ENCODE measurements at places on chromosomes 11 and 22.

DNA sequence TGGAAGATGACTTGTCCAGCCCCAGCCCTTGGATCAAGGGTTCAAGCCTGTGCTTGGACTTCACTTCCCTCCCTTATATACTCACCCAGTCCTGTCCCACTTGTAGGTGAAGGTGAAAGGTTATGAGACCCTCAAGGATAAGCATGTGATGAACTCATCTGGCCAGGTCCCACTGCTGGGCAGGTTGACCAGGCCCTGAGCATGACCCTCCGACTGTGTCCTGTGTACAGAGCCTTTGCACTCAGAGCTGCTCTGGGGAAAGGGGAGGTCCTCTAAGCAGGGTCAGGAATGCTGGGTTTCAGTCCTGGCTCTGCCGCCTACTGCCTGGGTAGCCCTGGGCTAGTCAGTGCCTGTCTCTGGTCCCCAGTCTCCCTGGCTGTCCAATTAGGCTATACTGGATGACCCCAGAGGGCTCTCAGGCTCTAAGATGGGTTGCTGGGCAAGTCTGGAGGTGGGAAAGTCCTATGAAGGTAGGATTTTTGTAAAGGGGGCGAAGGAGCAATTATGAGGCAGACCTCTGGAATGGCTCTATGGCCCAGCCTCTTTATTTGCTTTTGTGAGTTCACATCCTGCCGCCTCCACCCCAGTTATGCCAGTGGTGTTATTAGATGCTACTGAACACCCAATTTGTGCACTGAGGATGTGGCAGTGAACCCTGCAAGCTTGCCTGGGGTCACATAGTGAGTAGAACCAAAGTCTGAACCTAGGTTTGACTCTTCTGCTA is 14.1 kb downstream of the DGAT2 start:
- DNase-seq: no peak

DNA sequence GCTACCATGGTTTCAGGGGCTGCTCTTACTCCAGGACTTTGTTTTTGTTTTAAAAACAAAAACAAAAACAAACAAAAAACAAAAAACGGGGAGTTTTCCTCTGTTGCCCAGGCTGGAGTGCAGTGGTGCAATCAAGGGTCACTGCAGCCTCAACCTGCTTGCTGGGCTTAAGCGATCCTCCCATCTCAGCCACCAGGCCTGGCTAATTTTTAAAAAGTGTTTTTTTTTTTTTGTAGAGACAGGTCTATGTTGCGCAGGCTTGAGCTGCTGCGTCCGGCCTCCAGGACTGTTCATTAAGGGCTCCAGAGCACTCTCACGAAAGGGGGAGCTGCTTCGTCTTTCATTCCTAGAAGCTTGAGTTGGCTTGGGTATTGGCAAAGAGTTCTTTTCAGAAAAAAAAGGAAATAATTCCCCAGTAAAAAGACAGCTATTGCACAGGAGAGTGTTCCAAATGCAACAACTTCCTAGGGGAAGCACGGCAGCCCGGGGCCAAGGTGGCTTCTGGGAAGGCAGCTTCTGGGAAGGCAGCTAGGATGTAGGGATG is 78.5 kb downstream of the NAT10 start:
- DNase-seq: no peak

DNA sequence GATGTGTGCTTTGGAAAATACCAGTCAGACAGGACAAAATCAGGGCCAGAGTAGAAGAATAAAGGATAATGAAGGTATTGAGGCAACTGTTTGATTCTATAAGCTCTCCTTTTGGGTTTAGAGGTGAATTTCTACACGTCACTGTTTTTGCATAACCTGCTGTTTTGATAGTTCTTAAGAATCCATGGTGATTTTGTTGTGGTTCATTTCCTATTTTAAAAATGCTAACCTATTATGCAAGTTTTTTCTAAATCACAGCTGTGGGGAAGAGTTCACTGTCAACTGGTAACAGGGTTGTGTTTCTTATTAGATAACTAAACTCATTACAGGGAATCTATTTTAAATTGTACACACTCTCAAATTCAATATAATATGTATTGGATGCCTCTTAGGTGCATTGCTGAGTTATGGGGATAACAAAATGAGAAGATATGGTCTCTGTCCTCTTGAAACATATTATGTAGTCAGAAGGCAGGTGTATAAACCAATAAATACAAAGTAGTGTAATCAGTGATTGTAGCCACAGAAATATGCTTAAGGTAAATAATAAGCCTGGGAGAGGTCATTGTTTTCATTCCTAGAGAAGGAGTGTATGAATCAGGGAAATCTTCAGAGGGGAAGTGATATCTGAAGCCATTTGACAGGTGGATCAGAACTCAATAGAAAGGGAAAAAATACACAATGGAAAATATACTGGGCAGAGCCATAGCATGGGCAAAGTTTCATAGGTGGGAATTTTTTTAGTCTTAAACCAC is 192.5 kb downstream of the FAT3 start:
- DNase-seq: no peak

- DNase-seq: no peak
Measured at GRCh38 chr11:10978198-10978597, 120.3 kb upstream of the ZBED5 start.

DNA sequence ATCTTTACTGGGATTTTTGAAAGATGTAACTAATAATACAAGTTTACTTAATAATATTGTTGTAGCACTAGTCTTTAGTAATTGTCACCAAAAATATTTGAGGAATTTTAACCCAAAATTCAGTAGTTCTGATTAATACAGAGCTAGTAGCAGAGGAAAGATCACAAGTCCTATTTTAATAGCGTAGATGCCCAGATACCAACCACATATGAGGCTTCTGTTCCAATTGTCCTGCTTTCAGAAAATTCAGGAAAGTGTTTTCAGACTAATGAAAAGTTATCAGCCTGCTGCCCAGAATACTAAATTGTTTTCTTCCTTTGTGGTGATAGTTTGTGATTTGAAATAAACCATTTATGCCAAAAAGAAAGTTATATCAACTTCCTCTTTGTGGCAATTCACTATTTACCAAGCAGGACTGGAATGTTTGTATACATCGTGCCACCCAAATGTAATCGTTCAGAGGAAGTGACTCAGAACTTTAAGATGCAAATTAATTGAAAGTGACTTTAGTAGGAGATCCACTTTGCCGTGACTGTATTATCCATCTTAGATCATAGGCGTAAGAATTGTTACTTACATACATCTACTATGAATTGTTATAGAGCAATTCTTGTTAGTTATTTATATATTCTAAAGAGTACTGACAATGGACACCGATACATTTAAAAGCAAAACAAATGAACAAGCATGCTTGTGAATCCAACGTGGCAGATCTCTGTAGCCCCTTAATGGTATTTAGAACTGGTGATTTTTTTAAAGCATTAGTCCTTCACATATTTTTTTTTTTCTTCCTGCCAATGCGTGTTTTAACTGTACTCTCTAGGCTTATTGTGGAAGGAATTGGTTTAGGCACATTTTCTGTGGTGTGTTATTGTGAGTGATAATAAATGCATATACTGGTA is 231.0 kb downstream of the DDX10 start:
- DNase-seq: no peak

GRCh38 chr11:1929621-1930461 is 10.3 kb downstream of the TNNT3 start:
- DNase-seq: no peak

- no peak for DNase-seq
Measured at GRCh38 chr11:94933223-94934130, 39.9 kb downstream of the CWC15 start.

GRCh38 chr11:103420593-103420992 is 311.4 kb downstream of the DYNC2H1 start:
- no peak for DNase-seq

GRCh38 chr22:32355760-32356159 is 1.9 kb upstream of the RFPL3 start:
- DNase-seq: no peak

DNA sequence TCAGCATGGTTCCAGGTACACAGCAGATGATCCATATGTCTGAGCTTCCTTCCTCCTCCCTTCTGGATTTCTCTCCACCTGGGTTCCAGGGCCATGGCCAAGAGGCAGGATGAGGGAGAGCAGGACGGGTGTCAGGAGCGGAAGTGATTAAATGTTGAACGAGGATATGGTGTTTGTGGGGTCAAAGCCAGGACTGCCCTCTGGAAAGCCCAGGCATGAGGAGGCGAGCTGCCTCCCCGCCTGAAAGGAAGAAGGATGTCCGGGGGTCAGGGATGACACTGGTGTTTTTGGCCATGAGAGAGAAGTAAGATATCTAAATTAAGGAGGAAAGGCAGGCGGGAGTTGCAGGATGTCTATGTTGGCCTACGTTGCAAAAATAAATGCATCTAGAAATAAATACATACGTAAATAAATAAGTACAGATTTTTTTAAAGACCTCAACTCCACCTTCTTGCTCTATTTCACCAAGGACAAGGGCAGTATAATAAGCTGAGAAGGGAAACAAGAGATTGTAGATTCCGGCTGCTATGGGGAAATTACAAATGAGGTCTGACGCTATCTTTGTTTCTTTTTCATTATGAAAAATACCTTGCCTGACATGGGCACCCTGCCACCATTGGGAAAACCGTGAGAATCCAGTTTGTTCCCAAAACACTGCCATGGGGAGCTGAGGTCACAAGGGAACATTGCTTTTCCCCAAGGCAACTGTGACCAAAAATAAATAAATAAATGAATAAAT is 27.6 kb upstream of the LIPT2 start:
- no peak for DNase-seq

DNA sequence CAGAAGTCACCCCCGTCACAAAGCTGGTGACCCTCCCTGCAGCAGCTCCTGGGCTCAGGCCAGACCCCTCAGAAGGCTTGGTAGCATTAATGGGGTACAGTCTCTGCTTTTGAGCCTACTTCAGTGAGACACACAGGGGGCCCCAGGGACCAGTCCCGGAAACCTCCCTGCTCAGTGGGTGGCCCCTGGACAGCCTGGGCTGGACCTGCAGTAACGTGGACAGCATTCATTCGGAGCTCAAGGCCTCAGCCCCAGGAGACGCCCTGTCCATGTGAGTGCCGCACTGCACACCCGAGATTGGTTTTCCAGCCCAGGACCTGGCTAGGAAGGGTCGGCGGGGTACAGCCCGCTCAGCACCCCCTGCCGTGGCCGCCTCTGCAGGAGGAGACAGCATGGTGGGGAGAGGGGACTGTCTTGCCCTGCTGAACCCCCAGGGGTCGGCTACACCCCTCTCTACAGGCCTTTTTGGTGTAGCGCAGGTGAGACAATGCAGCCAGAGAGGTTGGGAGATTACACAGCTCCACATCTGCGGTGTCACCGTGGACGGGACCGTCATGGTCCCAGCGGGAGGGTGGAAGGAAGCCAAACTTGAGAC is 83.4 kb downstream of the FBLN1 start:
- no peak for DNase-seq

DNA sequence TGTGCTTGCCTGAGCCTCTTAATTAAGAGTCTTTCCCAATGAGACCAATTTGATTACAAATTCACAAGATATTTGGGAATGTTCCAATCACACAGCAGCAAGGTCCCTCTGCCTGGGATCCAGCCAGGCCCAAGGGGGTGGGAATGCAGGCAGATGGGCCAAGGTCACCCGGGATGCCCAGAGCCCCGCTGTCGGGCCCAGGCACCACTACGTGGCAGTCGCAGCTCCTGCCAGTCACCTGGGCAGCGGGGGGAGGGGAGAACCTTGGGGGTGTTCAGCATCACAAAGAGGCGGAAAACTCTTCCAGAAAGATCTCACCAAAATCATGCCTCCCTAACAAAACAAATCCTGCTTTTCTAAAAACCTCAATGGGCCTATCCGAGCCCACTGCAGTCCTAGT is 30.9 kb downstream of the PPM1F start:
- no peak for DNase-seq

DNA sequence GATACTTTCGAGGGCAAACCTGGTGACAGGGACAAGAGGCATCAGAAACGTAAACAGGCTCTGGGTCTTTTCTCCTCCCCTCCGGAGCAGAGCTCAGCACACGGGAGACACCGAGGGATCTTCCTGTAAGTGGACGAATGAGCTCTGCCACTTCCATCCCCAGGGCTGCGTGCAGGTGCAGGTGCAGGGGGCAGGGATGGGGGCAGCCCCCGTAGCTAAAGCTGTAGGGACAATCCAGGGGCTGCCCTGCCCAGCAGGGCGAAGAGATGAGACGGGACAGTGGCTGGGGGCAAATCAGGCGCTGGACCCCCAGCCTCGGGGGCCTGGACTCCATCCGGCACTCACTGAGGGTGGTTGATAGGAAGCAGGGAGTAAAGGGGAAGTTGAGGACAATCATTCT is 505.4 kb downstream of the BRD1 start:
- no peak for DNase-seq

GRCh38 chr22:37148742-37149665 is 712 bp downstream of the IL2RB start:
- no peak for DNase-seq

- DNase-seq: no peak
Measured at GRCh38 chr22:43442386-43443151, 30.8 kb downstream of the MPPED1 start.

DNA sequence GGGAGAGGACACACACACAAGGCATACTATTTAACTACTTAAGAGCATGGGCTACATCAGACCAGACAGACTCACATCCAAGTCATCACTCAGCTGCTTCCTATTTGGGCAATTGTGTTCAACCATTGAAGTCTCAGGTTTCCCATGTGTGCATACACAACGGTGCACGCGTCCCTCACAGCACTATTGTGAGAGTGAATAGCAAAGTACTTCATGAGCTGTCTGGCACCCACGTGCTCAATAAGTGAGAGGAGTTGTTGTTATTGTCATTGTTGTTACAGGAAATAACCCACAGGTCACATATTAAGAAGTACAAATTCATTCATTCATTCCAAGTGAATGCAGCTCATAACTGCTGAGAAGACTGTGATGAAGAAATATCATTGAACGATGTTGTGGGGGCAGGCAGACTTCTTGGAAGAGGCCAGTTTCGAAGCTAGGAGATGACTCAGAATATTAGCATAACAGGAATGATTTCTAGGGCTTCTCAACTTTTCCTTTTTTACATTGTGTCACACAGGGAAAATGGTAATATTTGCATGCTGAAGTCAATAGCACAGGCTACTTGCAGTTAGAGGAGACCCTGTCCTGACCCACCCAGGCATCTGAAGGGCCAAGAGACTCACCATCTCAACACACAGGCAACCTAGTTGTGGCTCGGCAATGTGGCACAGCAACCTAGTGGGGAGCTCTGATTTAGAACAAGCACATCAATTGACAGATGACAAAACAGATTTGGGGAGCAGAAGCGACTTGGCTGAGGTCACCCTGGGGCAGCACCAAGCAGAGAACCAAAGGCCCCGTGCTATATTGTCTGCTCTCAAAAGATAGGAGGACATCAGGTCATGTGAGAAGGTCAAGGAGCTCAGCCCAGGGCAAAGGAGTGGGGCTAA is 606.0 kb downstream of the BUD13 start:
- DNase-seq: no peak

- no peak for DNase-seq
Measured at GRCh38 chr11:72813740-72814285, 398 bp upstream of the ATG16L2 start.

All from epithelial cell of prostate (primary cell).